ENCODE measurements at places on chromosomes 7 and 10.

DNA sequence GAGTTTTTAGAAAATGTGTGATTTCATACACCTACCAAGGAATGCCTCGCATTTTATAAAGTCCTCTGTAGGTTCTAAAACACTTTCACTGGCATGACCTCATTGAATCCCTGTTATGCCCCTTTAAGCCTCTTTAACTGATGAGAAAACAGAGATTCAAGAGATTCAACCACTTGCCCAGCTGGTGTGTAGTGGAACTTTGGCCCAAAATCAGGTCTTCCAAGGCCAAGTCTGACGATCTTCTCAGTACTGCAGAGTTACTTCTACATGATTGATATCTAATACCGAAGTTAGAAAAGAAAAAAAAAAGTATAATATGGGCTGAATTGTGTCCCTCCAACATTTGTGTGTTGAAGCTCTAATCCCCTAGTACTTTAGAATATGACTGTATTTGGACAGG, 202.0 kb downstream of the WDR11 start:
- no peak for DNase-seq

- DNase-seq, result no peak
These were observed 172.3 kb upstream of the ADCY1 start for GRCh38 chr7:45401851-45402250.

- DNase-seq, result no peak
These were observed 1.1 kb downstream of the KEL start for GRCh38 chr7:142960955-142961512.

- DNase-seq, result no peak
These were observed 1.4 kb downstream of the PDSS1 start for GRCh38 chr10:26698909-26699308.

GRCh38 chr10:93269281-93269680, 195.6 kb downstream of the CYP26A1 start:
- no peak for DNase-seq

DNA sequence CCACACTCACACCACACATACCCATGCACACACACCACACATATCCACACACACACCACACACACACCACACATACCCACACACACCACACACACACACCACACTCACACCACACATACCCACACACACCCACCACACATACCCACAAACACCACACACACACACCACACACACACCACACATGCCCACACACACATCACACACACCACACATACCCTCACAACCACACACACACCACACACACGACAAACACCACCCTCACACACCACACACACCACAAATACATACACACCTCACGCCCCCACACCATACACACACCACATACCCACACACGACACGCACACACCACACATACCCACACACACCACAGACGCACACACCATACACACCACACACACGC, 119.7 kb downstream of the PON1 start:
- DNase-seq, result no peak

DNA sequence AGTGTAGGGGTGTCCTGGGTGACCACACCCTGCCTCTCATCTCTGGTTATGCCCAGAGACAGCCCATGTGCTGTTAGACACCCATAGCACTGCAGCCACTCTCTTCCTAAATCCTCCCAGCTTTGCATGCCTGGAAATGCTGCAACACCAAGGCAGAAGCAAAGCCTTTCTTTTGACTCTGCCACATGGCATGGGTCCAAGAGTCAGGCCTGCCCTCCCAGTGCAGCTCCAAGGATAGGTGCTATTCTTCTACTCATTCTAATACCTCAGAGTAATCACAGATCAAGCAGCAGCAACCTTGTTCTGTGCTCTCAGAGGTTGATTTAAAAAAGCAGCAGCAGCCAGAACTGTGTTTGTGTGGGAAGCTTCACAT, 23.4 kb downstream of the FRMPD2 start:
- DNase-seq, result peak; percentile 27

- no peak for DNase-seq
These were observed 169.4 kb upstream of the EEPD1 start for GRCh38 chr7:35983626-35984025.

DNA sequence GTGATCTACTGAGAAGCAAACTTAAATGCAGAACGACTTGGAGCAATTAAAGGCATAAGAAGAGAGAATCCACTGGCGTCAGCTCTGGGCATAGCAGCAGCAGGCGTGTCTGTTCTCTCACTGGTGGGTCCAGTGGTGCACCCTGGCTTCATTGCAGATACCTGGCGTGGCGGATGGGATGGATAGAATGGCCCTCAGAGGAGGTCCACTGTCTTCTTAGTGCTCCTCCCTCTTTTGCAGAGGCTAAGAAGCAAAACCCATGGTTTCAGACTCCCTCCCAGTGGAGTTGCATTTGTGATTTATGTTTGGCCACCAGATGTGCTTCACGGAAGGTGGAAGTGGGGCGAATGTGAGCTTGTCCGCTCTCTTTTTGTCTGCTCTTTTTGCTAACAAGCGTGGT, 28.4 kb upstream of the PRKAG2 start:
- no peak for DNase-seq

GRCh38 chr7:76225379-76225778, 23.7 kb downstream of the SRRM3 start:
- DNase-seq, result peak; percentile 93

DNA sequence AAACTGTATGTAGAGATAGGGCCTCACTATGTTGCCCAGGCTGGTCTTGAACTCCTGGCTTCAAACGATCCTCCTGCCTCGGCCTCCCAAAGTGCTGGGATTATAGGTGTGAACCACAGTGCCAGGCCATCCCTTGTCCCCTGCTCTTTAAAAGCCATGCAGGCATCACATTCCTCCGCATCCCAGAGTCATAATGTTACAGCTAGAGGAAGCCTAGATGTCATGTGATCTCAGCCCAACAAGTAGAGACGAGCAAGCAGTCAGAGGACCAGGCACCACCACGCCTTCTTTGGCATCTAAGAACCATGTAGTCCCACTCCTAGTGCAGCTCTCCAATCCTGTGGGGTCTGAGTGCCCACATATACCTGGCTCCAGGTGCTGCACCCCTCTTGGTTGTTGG, 13.1 kb downstream of the PODXL start:
- DNase-seq, result no peak

DNA sequence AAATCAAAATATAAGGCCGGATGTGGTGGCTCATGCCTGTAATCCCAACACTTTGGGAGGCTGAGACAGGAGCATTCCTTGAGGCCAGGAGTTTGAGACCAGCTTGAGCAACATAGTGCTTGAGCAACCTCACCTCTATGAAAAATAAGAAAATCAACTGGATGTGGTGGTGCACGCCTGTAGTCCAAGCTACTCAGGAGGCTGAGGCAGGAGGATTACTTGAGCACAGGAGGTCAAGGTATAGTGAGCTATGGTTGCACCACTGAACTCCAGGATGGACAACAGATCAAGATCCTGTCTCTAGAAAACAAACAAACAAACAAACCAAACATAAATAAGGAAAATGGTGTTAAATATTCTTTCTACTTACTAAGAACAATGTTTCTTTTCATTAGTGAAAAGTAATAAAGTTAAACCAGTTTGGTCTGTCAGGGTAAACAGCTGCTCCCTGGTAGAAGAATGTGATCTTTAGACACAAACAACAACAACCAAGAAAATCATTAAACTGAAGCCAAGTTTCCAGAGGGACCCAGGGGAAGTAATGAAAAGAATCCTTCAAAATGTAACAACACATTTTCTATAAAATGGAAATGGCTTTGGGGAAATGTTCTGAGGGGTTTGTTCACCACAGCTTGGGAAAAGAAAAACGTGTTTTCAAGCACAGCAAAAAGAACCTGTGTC, 17.5 kb upstream of the BAG3 start:
- no peak for DNase-seq

GRCh38 chr10:23718946-23719345, 280.1 kb downstream of the OTUD1 start:
- DNase-seq, result no peak

DNA sequence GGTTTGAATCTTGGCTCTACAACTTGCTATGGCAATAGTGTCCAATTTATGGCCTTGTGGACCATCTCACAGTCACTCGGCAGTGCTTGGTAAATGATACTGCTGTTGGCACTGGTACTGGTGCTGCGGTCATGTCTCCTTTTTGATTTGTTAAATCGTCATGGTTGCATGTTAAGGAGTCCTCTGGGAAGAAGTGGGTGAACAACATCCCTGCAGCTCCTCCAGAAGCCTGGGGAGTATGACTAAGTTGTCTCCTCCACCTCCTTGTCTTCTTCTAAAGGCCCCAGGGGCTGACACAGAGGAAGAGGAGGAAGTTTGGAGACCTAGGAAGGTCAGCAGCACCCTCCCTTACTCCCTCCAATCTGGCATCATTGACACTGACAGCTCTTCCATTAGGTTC, 8.5 kb downstream of the ITPRIP start:
- DNase-seq, result peak; percentile 50

- DNase-seq, result no peak
These were observed 109.0 kb downstream of the LRMDA start for GRCh38 chr10:75540357-75540966.

- no peak for DNase-seq
These were observed 5.6 kb downstream of the AVL9 start for GRCh38 chr7:32500922-32501341.

GRCh38 chr7:151773797-151774196, 103.1 kb downstream of the PRKAG2 start:
- DNase-seq, result no peak

GRCh38 chr7:5012985-5013384, 32.7 kb upstream of the RBAK start:
- DNase-seq, result no peak

- peak; percentile 70 for DNase-seq
These were observed 43.2 kb downstream of the CCNY start for GRCh38 chr10:35379226-35380137.

Data from endodermal cell (in vitro differentiated cells).